ENCODE measurements at places on chromosomes 5 and 9. TPM values are rescaled to one million over a fixed set of nuclear protein-coding genes. Genes with fewer than 3 reads are reported as not detected.
A peak's percentile ranks its signal among the peaks of the same experiment; 100 is the strongest.

DNA sequence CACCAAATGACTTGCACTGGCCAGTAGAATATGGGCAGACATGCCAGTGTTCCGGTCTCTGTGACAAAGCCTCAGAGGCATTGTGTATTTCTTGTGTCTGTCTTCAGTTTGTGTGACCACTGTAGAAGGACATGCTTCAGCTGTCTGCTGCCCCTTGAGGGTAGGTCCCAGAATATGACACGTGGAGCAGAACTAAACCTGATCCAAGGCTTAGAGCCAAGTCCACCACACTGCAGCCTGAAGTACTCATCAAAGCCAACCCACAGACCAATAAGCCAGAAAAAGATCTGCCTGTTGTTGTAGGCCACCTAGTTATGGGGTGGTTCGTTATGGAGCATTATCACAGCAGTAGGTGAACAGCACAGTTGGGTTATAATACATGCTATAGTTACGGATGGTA, 468.9 kb downstream of the PSAT1 start:
- DNase-seq: peak; percentile 93

GIN1 gene
- 13.7 TPM for total RNA-seq

DNA sequence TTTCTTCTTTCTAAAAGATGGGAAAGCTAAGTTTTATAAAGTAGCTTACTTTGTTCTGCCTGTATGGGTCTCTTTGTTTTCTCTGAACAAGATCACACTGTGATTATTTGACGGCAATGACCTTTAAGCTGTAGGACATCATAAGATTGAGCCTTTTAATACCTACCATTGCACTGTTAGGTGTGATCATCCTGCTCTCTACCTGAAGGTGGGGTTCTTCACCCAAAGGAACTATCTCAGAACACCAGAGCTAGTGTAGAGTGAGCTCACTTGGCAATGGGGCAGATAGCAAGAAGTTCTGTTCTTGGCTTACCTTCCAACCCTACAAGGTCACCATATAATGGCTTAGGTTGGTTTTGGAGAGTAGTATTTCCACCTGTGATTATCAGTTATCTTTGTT, 200.2 kb downstream of the SPATA31D1 start:
- no peak for DNase-seq

- DNase-seq: no peak
These were observed 24.5 kb downstream of the RANBP17 start for GRCh38 chr5:170886210-170886894.

BSPRY gene
- not detected for total RNA-seq

SPINK4 gene
- not detected for total RNA-seq

GRCh38 chr5:78587775-78588291, 60.7 kb downstream of the LHFPL2 start:
- peak; percentile 45 for DNase-seq

GLRA1 gene
- not detected for total RNA-seq

DNA sequence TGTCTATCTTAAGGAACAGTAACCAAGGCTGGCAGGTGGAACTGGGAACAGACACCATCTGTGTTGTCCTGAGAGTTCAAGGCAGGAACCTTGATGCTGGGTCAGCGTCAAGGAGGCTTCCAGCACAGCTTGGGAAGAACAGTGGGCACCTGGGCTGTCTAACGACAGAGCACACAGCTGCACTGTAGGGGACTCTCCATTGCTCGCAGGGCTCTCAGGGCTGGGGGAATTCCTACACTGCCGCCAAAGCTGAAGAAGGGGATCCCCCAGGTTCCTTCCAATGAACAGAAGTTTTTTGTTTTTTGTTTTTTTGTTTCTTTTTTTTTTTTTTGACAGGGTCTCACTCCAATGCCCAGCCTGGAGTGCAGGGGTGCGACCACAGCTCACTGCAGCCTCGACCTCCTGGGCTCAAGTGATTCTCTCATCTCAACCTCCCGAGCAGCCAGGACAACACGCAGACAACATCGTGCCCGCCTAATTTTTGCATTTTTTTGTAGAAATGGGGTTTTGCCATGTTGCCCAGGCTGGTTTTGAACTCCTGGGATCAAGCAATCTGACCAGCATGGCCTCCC, 81.9 kb downstream of the PTPN3 start:
- no peak for DNase-seq

GRCh38 chr5:74021126-74021525, 395.1 kb downstream of the ARHGEF28 start:
- DNase-seq: no peak

DNA sequence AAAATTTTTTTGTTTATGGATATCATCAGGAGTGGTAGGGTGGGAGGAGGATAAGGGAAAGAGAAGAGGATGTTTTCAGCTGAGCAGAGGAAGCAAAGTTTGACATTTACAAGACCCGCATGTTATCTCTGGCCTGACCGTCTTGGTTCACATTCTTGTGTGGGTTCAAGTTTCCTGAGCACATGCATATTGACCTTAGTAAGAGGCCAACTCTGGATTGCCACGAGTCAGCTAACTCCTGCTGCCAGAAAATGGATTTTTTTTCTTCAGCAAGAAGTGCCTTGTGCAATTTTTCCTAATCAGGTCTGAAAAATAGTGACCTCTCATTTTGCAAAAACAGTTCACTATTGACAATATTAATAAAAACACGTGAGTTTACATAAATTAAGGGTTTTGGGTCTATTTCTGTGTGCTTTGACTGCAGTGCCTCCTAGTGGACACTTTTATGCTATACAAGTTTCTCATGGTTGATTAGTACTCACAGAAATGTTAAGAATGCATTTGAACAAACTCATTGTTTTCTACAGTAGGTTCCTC, 27.1 kb upstream of the BASP1 start:
- DNase-seq: peak; percentile 81

GDA gene
- total RNA-seq: 0.05 TPM

GRCh38 chr9:117437283-117437682, 22.4 kb upstream of the ASTN2 start:
- DNase-seq: no peak

NUTM2F gene
- not detected for total RNA-seq

GKAP1 gene
- 4.3 TPM for total RNA-seq

- peak; percentile 14 for DNase-seq
These were observed 1.3 kb downstream of the GABBR2 start for GRCh38 chr9:98707166-98708102.

PCDHAC1 gene
- 0.05 TPM for total RNA-seq

GRCh38 chr5:34660444-34660843, 4.3 kb downstream of the RAI14 start:
- DNase-seq: no peak

ANKRD18A gene
- 0.73 TPM for total RNA-seq

- DNase-seq: peak; percentile 44
These were observed 188.7 kb downstream of the EBF1 start for GRCh38 chr5:158910782-158911692.

DNA sequence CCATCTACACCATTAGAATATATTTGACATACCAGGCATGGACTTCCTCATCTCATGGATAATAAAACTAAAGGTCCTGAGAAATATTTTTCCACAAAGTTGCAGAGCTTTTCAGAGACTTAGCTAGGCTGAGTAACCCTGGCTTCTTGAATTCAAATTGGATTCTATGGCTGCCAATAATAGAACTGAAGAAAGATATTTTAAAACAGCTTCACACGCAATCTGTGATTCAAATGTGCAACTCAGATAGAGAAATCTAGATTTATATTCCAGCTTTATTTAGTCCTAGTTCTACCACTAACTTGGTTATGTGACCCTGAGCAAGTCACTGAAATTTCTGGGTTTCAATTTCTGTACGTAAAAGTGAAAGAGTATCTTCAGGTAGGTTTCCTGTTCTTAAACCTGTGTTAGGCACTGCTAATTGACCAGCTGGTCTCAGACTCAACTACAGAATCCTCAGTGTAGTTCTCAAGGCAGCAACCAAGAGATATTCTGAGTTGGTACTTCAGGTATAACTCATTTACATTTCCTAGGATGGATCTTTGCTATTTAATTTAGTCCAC, 235.3 kb downstream of the GABRB2 start:
- no peak for DNase-seq

GRCh38 chr5:107563959-107564544, 106.7 kb downstream of the EFNA5 start:
- DNase-seq: peak; percentile 80

ACTBL2 gene
- total RNA-seq: not detected

OTP gene
- total RNA-seq: not detected

DNA sequence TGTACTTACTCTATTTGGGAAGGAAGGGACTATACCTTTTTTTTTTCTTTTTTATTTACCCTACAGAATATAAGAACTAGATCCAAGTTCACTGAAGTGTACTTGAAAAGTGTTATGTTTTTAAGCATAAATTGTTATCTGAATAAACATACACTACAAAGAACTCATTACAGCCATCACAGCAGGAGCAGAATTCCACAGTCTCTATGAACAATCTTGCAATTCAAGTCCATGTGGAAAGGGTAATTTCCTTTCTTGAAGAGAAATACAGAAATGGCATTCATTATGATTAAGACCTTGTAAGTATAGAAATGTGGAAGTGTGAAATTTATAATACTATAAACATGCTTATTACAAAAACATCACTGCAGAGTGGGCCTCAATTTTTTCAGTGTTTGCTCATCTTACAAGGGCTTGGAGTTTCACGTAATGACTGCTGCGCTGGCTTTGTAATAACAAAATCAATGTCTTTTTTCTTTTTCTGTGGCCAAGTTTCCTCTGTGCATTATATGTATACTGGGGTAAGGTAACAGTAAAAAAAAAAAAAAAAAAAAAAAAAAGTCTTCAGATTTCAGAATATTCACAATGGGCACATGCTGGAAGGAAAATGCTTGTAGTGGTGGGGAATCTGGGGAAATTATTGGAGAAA, 77.0 kb upstream of the GNA14 start:
- DNase-seq: no peak

DNA sequence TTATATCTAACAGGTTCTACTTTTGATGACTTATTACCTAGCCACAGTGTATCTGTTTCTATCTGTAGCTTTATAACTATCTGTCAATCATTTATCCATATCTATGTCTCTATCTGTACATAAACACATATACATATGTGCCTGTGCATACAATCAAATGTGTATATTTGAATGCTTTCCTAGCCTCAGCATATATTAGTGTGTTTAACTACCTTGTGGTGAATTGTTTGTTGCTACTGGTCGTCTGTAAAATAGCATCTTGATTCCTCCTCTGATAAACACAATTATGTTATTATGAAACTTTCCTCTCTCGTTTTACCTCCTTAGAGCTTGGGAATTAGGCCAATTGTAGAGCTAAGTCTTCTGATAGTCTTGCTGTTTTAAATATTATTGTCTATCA, 44.4 kb downstream of the PARP8 start:
- DNase-seq: no peak

DNA sequence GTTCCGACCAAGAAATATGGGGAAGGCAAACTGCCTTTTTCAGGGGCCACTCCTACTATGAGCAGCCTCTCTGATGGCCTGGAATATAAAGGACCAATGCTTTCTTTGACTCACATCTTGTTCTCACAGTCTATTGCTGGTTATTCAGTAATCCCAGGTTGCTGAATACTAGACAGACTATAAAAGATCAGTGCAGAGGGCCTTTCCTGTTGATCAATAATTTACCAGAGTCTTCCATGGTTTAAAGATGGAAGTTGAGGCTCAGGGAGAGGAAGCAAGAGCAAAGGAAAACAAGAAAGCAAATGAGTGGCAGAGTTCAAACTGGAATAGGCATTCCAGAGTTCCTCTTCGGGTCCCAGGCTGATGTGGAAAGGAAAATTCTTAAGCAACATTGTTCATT, 62.9 kb downstream of the FBXO38 start:
- DNase-seq: no peak

- DNase-seq: no peak
These were observed 195.3 kb downstream of the DTWD2 start for GRCh38 chr5:118793091-118793490.

SLC36A2 gene
- total RNA-seq: not detected

DNA sequence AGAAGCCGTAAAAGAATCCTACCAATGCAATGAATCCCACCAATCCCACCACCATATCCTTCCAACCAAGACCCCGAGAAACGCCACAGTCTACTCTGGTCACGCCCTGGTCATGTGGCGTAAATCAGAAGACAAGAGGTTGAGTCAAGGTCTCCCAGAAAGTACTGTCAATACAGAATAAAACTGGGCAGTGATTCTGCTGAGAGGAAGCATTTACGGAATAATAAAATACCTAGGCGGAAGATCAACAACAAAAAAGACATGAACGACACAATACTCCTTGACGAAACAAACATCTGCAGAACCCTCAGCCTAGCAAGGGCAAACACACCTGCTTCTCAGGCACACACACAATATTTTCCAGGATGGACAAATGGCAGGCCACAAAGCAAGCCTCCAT, 62.8 kb downstream of the GOLM1 start:
- DNase-seq: no peak

SLC2A8 gene
- 18.8 TPM for total RNA-seq

BNC2 gene
- 32.4 TPM for total RNA-seq

PCDHB11 gene
- total RNA-seq: 3.9 TPM

GRCh38 chr5:170211575-170212334, 21.0 kb upstream of the C5orf58 start:
- no peak for DNase-seq

FOXD4L6 gene
- total RNA-seq: not detected

- DNase-seq: no peak
These were observed 49.6 kb upstream of the CCL21 start for GRCh38 chr9:34759432-34760134.

HEMGN gene
- 0.08 TPM for total RNA-seq
